ENCODE measurements at places on chromosomes 2 and 18. TPM values are rescaled to one million over a fixed set of nuclear protein-coding genes. Genes with fewer than 3 reads are reported as not detected.

Gene CCDC74B
- 3.2 TPM for total RNA-seq

Gene SIX3
- total RNA-seq = not detected

Gene ANKAR
- total RNA-seq = 3.4 TPM

Gene SGPP2
- 20.8 TPM for total RNA-seq

Gene CRYGD
- not detected for total RNA-seq

Gene CCDC148
- 0.29 TPM for total RNA-seq

Data from activated CD4-positive, alpha-beta memory T cell treated with anti-CD3 and anti-CD28 coated beads for 36 hours (primary cell).